ENCODE measurements at places on chromosomes 7 and 10.

DNA sequence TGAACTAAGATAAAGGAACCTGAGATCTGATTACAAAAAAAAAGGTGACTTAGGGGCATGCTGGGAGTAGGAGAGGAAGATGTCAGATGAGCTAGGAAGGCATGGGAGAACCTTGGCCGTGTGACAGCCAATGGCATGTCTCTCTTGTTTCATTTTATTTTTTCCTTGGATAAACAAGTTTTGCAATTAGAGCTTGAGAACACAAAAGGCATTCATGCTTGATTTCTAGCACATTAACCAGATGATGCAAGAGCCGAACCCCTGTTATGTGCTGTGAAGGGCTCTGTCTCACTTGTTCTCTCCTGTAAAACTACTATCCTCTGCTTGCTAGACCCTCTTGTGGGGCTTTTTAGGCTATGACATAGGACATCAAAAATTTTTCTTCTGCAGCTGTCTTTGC, 134.3 kb upstream of the ASAH2 start:
- DNase-seq = no peak

DNA sequence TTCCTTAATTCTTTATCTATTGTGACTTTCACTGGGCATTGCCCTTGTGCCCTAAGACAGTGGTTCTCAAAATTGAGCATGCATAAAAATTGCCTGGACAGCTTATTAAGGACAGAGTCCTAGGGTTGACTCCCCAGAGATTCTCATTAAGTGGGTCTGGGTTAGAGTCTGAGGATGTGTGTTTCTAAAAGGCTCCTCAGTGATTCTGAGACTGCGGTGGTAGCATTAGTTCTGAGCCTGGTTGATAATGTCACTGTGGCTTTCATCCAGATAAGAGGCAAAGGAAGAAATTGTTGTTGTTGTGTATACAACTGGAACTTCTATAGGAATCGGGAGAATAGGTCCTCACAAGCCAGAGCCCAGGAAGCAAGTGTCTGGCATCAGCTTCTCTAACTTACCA, 1.3 kb downstream of the IFIT2 start:
- no peak for DNase-seq

DNA sequence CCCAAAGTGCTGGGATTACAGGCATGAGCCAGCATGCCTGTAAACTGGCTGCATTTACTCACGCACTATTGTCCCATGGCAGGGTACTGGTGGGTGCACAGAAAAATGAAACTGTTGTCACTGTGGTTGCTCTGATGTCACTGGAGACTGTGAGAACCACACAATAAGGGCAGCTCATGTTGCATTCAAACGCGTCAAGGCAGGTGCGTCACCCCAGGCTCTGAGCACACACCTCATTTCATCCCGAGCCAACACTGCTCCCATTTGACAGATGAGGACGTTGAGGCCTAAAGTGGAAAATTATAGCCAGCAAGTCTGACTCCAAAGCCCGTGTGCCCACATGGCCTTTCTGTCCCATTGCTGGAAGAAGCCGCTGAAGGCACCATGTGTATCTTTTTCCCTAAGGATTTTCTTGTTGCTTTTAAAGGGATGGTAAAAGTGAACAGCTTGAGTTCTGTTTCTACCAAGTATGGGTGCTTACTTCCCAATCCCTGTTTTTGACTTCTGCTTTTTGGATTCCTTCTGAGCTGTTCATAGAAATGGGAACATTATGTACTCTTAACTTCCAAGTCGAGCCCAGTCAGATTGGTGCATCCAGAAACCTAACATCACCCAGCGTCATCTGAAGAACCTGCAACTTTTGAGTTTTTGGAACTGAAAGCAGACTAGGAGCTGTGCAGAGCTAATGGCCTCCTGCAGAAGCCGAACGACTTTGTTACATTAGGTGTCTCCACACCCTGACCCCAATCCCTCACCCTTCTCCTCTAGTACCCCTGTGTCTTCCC, 60.1 kb upstream of the CARD11 start:
- no peak for DNase-seq

GRCh38 chr10:95321554-95322301, 30.9 kb upstream of the PDLIM1 start:
- DNase-seq = no peak

- no peak for DNase-seq
Observed at GRCh38 chr10:12766223-12766622, 235.3 kb downstream of the CCDC3 start.

DNA sequence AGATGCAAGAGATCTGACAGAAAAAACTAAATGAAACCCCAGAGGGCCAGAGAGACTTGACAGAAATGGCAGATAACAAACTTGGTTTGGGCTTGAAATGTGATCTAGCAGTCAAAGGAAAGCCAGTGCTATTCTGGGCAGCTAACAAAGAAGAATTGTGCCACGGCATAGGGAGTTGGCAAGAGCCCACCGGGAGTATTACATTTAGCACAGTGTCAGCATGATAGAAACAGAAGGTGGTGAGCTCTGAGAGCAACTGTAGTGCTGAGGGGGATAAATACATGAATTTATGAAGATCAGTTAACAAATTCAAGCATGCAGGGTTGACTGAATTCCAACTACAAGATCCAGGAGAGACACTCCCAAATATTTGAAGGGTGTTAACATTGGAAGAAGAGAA, 91.1 kb downstream of the AHCYL2 start:
- peak; percentile 4 for DNase-seq

DNA sequence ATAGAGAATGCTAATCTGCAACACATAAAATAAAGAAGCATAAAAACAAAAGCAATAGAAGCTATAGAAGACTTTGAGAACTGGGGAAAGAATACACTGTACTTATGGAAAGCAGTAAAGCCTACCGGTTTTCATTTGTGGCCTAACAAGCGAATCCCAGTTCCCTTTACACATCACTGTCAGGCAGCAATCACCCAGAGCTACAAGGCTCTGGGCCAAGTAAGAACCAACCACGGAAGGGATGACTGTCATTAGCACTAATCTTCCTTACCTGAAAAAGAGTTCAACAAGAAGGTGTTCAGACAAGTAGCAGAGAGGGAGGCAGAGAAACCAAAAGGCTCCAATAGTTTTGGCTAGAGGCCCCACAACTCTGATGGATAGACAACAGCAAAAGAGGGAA, 15.0 kb downstream of the CCDC6 start:
- no peak for DNase-seq

- DNase-seq = no peak
Observed at GRCh38 chr10:44830022-44830421, 81.1 kb upstream of the TMEM72 start.

GRCh38 chr10:7872041-7872442, 53.7 kb downstream of the TAF3 start:
- DNase-seq = peak; percentile 28

GRCh38 chr7:38280000-38280399, 6.6 kb upstream of the TARP start:
- no peak for DNase-seq

DNA sequence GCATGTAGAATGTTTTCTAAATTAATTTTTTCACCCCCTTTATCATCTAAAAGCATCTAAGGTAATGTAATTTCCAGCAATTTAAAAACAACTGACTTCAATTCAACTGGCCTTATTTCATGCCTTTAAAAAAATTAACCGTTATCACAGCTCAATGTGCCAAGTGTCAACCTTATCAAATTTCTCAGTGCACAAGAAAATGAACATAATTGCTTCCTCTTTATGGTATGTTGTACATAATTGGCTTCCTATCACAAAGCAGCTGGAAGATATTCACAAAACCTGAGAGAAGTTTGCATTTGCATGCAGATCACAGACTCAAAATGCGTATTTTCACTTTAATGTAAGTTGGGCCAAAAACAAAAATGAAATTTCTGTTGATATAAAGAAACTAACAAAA, 966.4 kb downstream of the GRM8 start:
- peak; percentile 11 for DNase-seq

- no peak for DNase-seq
Observed at GRCh38 chr10:77463499-77463898, 174.1 kb downstream of the KCNMA1 start.
